Fibroblast of lung (primary cell): ENCODE measurements at places on chromosomes 2 and 18.

GRCh38 chr18:2910751-2911425 lies 64.1 kb downstream of the EMILIN2 start:
- no peak for DNase-seq

- DNase-seq: no peak
These were observed 212.7 kb downstream of the PLCL1 start for GRCh38 chr2:198017068-198017467.

DNA sequence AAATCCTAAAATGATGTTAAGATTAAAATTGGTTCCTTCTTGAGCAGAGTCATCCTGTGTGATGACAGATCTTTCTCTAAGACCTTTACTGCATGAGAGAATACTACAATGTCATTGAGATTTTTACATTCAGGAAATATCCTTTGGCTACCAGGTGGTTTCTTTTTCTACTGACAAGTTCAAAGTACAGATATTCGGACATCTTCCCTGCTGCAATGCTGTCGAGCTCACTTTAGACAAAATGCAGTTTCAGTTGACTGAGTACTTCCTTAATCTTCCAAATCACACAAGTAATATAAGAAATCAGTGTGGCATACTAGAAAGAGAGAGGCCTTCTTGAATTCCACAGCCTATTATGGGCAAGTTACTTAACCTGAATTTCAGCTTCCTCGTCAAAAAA lies 207.9 kb upstream of the ACVR2A start:
- DNase-seq: no peak

- peak; percentile 79 for DNase-seq
These were observed 42.5 kb upstream of the PID1 start for GRCh38 chr2:229313591-229313990.

DNA sequence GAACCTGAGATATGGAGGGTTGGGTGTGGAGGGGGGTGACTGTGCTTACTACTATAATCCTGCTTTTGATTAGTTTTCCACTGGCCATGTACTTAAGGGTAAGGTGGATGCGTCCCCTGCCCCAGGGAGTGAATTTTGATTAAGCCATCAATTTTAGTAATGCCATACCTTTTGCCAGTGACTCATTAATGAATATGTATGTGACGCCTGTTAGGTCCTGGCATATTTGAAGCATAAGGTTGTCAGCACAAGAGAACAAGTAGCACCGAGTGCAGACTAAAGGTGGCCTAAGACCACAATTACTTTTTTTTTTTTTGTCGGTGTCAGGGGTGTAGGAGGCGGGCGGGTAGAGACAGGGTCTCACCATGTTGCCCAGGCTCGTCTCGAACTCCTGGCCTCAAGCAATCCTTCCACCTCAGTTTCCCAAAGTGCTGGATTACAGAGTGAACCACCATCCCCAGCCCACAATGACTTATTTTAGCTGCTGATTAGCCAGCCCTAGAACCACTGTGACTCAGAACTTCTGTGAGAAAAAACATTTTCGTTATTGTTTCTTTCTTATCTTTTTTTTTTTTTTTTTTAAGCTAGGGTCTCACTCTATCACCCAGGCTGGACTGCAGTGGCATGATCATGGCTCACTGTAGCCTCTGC lies 7.0 kb downstream of the TANC1 start:
- peak; percentile 60 for DNase-seq

GRCh38 chr2:184683911-184684310 lies 85.6 kb downstream of the ZNF804A start:
- DNase-seq: no peak

DNA sequence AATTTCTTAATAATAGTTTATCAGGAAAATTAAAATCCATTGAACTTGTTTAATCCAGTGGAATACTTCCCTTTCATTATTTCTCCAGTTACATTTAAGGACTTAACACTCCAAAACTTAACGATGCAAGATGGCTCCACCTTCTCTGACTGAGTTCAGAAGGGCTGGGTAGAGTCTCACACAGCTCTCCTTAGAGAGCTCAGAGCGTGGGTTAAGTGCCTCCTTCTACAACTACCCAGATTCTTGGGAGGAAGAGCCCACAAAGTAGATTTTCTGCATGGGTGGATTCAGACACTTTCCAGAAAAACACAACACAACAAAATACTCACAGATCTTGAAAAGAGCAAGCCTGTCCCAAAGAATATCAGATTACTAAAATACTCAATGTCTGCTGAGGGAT lies 130.6 kb downstream of the THADA start:
- no peak for DNase-seq

GRCh38 chr18:11859903-11860407 lies 8.7 kb downstream of the CHMP1B start:
- DNase-seq: peak; percentile 88

DNA sequence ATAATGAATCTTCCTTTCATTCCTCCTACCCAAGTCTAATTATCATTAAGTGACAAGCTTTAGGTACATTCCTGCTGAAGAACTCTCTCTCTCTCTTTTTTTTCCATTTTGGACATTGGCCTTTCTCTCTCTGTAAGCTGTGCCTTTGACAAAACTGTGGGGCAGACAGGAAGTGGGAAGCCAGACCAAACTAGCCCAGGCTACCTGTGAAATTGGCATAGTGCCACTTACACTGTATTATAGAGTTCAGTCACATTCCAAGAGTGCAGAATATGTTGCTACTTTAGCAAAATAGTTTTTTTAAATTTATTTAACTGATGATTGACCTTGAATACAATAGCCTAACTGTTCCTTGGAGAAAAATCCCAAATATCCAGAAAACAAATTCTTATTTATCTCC lies 381.5 kb upstream of the ETAA1 start:
- no peak for DNase-seq

DNA sequence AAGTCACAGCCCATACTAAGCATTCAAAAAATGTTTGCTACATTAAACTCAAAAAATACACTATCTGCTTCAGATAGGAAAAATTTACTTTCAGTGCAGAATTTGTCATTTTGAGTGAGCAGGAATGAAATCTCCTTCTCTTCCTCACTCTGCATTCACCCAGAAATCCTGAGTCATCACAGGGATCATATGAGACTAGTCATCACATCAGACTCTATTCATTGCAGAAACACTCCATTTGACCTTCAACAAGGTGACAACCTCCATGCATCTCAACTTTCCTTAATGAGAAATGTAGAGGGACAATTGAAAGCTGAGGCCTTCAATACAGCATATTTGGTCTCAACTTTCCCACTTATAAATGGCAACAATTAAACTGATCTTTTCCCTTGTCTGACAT lies 130.4 kb upstream of the CYP26B1 start:
- DNase-seq: peak; percentile 85

DNA sequence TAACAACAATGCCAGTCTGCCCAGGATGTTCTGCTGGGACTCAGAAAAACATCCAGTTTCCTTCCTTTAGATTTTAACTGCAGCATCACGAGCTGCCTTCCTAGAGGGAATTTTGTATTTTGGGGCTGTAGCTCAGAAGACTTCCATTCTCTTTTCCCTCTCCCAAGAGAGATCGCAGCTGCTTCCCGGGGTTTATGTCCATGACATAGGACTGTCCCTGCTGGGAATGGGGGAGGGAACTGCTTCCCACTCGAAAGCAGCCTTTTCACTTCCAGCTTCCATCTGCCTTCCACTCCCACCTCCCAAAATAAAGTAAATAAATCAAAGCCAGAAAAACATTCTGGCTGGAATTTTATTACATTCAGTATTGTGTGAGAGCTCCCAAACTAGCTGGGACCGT lies 52.4 kb downstream of the LIMS1 start:
- DNase-seq: no peak

DNA sequence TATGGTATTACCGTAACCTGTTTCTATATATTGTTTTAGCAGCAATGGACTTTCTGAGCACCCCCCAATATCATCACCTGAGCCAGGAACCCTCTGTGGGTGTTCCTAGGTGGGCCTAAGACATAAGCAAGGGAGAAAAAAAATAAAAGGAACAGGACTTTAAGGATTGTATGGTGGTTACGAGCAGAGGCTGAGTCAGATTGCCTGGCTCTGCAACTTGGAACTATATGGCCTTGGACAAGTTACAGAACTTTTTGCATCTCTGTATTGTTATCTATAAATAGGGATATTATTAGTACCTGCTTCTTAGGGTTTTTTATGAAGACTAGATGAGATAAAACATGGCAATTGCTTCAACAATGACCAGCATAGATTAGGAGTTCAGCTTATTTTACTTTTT lies 34.9 kb downstream of the MFSD6 start:
- no peak for DNase-seq

- no peak for DNase-seq
These were observed 32.0 kb downstream of the TCF7L1 start for GRCh38 chr2:85165088-85165690.

DNA sequence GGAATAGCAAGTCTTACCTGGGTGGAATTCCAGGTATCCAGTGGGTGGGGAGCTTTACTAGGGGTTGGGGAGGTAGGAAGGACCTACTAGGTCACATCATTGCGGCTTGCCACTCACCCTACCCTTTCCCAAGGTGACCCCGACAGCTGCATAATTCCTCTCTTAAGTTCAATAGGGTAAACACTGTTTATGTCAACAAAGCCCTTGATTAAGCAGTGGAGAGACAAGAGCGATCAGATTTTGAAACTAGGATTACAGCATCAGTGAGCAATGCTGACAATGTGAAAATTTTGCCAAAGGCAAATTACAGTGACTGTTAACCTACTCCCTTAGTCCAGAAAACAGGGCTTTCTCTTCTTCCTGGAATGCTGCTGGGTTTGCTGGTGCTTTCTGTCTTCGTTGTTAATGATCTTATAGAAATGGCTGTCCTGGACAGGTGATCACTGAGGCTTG lies 14.5 kb downstream of the SLC19A3 start:
- DNase-seq: peak; percentile 31

DNA sequence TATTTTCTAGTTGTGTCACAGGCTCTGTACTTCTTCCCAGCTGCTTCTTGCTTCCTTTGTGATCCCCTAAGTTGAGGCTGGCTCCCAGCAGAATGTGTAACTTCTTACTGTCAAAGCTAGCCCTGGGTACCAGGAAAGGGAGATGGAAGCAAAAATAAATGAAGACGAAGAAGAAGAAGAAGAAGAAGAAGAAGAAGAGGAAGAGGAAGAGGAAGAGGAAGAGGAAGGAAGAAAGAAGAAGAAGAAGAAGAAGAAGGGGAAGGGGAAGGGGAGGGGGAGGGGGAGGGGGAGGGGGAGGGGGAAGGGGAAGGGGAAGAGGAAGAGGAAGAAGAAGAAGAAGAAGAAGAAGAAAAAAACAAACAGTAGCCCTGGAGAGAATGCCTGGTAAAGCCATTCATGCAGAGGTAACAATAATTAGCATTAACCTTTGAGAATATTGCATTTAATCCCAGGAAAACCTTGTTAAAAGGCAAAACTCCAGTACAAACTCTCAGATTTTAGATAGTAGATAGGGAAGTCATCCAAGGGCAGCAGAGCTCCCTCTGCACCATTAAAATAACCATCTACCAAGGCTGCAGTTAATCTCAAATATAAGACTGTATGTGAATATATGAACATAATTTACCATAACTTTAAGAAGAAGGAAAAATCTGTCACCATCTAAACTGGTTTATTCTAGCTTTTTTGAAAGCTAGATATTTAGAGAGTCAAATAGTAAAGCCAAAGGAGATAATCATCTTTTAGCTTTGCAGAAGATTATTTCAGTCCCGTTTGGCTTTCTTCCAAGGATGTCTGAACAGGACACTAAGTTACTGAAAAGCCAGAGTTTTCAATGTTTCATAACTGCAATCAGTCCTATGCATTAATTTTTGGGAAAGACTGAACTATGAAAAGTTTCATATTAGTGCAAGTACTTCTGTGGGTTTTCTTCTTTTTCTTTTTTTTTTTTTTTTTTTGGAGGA lies 44.3 kb upstream of the FBXO11 start:
- DNase-seq: no peak

DNA sequence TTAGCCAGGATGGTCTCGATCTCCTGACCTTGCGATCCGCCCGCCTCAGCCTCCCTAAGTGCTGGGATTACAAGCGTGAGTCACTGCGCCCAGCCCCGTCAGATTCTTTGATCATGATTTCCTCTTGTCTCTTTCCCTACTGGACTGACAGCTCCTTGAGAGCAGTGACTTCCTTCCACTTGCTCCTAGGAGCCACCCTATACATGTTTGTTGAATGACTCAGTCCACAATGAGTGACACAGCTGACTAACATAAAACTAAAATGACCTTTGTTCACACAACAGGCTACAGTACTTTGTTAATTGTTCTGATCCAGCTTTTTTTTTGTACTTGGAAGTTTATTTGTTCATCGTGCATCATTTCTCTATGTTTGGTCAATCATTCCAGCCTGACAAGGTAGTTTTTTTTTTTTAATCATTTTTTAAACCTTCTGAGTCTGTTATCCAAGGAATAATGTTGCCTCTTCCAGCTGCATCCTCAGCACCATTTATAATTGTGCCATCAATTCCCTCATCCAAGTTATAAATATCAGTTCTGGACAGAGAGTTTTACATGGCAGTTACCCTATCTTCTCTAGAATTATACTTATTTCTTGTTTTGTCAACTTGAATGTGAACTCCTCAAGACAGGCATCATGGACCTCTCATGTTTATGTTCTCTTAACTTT lies 42.9 kb upstream of the TUBA3E start:
- peak; percentile 11 for DNase-seq

DNA sequence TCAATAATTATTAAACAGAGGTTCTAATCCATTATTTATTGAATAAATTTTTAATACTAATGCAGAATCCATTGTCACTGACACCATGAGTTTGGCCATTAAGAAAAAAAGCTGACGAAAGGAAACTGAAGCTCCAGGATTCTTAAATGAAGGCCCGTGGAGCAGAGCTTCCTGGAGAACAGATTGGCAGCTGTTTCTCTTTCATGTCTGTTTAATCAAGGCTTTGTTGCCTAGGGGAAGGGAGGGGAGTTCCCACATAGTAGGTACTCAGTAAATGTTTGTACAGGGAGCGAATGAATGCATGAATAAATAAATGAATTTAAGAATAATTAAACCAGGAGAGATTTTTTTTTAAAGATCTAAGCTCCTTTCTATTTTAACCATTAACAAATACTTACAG lies 315.1 kb upstream of the KLHL29 start:
- no peak for DNase-seq

GRCh38 chr2:79511320-79511951 lies 1.4 kb upstream of the CTNNA2 start:
- DNase-seq: peak; percentile 52

GRCh38 chr18:76338088-76338487 lies 157.0 kb downstream of the ZNF516 start:
- DNase-seq: no peak

- peak; percentile 87 for DNase-seq
These were observed 25.7 kb upstream of the IL1R1 start for GRCh38 chr2:102116630-102117471.

DNA sequence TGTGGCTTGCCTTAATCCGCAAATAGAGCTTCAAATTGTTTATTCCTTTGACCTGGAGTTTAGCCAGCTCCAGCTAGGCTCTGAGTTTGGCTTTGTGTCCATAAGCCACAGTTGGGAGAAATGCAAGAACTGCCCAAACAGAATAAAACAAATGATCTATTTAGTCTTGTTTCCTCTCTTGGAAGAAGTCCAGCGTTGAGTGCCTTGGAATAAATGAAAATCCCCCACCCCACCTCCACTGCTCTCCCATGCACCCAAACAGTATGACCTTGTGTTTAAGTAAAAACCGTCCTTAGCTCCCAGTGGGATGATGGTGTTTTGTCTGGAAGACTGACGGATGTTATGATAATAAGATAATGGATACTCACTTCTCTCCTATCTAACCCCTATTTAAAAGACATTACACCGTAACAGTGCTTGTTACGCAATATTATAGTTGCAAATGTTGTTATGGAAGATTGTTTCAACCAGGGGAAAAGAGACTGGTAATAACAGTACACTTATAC lies 3.2 kb upstream of the SERPINE2 start:
- DNase-seq: peak; percentile 46

- no peak for DNase-seq
These were observed 210.1 kb upstream of the STON1 start for GRCh38 chr2:48319863-48320262.
